ENCODE measurements at places on chromosomes 5 and 9.

GRCh38 chr5:1795506-1795905, 4.1 kb downstream of the MRPL36 start:
- no peak for DNase-seq

GRCh38 chr5:158751961-158752655, 347.6 kb downstream of the EBF1 start:
- no peak for DNase-seq

DNA sequence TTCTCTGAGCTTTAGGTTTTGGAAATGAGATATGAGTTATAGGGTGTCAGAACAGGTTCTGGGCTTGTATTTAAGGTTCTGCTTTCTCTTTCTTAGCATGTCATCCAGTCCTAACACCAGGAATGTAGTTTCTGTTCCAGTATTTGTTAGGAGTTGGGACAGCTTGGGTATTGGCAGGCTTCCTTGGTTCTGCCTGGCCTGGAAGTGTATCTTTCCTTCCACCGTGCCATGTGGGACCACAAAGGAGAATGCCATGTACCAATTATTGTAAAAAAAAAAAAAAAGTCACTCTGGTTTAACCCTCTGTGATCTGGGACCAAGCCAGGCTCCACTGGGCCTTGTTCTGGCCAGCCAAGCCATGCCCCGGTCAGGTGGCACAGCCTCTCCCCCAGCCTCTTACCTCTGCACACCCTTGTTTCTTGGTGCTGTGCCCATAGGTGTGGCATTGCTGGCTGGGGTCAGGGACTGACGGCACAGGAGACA, 47.8 kb downstream of the ARHGAP26 start:
- DNase-seq, result no peak

GRCh38 chr9:136662656-136663581, at the start of gene EGFL7:
EGFL7 (plus strand) TSS chr9:136662916; CDS start chr9:136668283, 5,367 bp downstream.
- no peak for DNase-seq

DNA sequence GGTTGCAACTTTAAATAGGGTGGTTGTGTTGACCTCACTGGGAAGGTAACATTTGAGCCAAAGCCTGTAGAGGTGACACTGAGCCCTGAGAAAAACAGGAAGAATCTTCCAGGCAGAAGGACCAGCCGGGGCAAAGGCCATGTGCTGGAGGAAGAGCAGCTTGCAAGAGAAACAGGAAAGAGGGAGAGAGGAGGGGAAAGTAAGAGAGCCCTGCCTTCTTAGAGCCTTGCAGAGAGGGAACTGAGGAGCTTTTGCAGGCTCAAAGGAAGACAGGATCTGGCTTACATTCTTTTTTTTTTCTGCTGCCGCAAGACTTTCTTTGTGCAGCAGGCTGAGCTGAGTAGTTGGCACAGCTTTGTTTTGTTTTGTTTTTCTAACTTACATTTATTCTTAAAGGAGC, 17.4 kb downstream of the C9orf153 start:
- DNase-seq, result no peak

DNA sequence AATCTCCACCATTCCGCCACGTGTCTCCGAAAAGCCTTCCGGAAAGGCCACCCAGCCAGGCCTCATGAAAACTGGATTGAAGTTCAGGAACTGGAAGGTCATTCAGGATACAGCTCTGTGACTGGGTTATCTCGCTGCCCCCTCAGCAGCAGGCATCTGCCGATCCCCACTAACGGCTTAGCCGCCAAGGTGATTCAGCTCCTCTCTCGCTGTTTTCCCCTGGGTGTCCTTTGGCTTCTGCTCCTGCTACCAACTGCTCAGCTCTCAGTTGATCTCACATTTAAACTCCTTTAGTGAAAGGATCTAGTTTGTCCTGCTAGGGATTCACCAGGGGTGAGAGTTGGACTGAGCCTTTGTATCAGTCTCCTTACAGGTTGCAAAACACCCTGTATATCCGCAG, 2.2 kb upstream of the GDNF start:
- DNase-seq, result no peak
